Glutamatergic neuron (in vitro differentiated cells): ENCODE measurements at places on chromosomes 5 and 9.
A peak's percentile ranks its signal among the peaks of the same experiment; 100 is the strongest.

DNA sequence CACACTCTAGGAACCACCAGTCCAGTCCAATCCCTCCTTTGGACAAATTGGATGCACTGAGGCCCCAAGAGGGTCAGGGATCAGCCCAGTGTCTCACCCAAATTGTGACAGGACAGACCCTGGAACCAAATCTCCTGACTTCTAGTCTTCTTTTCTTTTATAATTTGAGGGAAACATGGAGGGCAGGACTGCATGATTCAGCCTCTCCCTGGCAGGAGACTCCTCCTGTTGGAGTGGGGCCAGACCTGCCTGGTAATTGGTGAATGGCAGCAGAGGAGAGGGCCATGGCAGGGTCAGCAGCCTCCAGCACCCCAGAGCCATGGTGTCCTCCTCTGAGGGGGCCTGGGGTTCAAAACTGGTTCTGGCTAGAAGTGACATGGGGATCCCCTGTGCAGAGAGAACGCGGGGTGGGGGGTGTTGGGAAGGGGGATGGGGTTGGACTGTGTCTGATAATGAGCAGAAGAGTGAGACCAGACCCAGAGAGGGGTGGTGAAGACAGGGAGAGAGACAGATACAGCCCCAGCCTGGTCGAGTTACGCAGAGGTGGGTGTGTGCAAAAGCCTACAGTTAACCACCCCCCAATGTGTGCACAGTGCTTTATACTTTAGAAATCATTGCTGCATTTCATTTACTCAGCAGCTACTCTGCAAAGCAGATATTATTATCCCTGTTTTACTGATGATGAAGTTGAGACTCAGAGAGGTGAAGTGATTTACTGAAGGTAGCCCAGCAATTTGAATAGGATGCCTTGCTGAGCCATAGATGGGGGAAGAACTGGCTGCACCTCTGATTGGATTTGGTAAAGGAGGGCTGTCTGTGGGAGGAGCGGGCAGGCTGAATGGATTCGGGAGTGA, 3.8 kb upstream of the SYNPO start:
- no peak for DNase-seq

GRCh38 chr5:78903353-78903752, 81.8 kb downstream of the ARSB start:
- DNase-seq, result no peak

GRCh38 chr9:108430655-108431054, 425.1 kb downstream of the ACTL7B start:
- no peak for DNase-seq

GRCh38 chr5:129616517-129616916, 131.4 kb upstream of the MINAR2 start:
- DNase-seq, result no peak

DNA sequence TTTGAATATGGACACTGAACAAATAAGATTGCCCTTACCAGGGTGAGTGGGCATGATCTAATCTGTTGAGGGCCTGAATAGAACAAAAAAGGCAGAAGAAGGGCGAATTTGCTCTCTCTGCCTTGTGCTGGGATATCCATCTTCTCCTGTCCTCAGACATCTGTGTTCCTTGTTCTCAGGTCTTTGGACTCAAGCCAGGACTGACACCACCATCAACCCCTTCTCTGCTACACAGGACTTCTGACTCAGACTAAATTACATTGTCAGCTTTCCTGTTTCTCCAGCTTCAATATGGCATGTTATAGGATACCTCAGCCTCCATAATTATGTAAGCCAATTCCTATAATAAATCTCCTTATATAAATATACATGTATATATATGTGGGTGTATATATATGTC, 40.8 kb upstream of the SLCO6A1 start:
- no peak for DNase-seq

DNA sequence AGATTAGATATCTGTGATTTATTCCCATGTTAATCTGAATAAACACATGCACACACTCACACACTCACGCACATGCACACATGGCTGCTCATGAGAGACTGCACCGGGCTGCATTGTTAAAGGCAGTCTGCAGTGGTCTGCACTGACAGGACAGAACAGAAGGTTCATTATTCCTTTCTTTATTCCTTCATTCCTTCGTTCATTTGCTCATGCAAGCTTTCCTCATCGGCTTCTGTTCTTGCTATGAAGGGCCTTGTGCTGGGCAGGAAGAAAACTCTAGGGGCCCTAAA, 41.4 kb upstream of the FSTL4 start:
- DNase-seq, result peak; percentile 35

DNA sequence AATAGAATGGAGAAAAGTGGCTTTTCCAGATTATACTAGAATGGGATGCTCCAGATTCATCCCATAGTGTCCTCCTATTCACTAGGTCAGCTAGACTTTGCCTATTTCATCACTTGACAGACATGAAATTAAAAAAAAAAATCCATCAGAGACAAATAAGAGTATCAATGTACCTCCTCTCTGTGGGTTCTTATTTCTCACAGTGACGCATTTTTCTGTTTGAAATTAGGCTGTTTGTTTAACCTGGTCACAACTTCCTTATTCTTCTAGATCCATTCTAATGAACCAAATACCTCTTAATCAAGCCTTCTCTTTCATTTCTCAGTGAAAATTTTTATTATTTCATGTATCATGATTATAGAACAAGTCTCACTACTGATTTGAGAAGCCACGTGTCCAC, 305.4 kb downstream of the SEMA5A start:
- DNase-seq, result no peak

DNA sequence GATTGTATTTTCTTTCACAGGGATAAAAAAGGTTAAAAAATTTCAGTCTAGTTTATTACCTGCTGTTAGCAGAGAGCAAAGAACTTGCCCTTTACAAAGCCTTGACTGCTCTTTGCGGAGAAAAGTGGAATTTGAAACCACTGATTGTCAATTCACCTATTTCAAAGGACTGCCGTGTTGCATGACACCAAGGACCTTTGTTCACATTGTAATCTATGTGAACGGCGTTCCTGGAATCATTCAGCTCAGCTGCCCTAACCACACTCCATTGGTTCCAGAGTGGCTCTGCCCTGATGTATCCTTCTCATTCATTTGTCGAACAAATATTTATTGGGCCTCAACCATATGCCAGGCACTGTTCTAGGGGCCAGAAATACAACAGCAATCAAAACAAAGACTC, 377.5 kb upstream of the RFX3 start:
- DNase-seq, result no peak

- no peak for DNase-seq
Measured at GRCh38 chr5:39274398-39275085, 55.2 kb upstream of the FYB1 start.

- no peak for DNase-seq
Measured at GRCh38 chr5:17241635-17242034, 24.2 kb downstream of the BASP1 start.

GRCh38 chr9:4144869-4145268, 155.0 kb downstream of the GLIS3 start:
- DNase-seq, result no peak

GRCh38 chr5:119243888-119244287, 111.9 kb upstream of the TNFAIP8 start:
- no peak for DNase-seq

- DNase-seq, result peak; percentile 61
Measured at GRCh38 chr5:154756009-154756867, 1.1 kb downstream of the LARP1 start.

DNA sequence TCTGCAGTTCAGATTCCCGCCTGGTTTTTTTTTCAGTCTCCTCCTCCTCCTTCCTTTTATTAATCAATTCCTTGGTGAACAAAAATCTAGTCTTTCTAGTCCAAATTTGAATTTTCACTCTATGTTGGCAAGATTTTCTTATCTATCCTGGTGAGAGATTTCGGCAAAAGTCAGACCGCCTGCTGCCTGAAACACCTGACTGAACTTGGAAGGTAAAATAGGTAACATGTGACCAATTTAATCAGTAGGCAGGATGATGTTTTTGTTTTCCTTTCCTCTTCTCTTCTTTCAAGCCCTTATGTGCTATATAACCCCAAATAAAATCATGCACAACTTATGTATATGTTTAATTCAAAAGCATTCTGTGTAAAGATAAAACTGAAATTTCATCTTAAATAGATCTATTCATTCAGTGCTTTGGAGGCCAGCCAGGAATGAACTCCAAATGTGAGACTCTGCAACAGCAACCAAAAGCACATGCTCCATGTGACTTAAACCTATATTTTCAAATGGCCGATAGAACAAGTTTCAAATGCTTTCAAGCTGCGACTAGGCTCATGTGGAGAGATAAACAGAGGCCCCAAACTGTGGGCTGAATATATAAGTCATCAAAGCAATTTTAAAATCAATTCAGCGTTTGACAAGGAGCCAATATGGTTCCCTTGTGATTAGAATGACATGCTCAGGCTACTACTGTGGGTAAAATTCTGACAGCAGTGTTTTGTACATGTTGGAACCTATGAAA, 100.4 kb upstream of the SEMA6A start:
- DNase-seq, result no peak

GRCh38 chr9:68708513-68708912, 3.5 kb downstream of the PIP5K1B start:
- DNase-seq, result no peak

- DNase-seq, result peak; percentile 57
Measured at GRCh38 chr5:172411484-172412072, 42.7 kb downstream of the SH3PXD2B start.

GRCh38 chr5:125085797-125086505, 339.5 kb upstream of the ZNF608 start:
- no peak for DNase-seq

- no peak for DNase-seq
Measured at GRCh38 chr9:73844135-73844534, 653.0 kb upstream of the RORB start.

GRCh38 chr9:99745085-99745484, 76.6 kb upstream of the NR4A3 start:
- no peak for DNase-seq

- DNase-seq, result no peak
Measured at GRCh38 chr5:84119252-84119651, 265.4 kb downstream of the EDIL3 start.

DNA sequence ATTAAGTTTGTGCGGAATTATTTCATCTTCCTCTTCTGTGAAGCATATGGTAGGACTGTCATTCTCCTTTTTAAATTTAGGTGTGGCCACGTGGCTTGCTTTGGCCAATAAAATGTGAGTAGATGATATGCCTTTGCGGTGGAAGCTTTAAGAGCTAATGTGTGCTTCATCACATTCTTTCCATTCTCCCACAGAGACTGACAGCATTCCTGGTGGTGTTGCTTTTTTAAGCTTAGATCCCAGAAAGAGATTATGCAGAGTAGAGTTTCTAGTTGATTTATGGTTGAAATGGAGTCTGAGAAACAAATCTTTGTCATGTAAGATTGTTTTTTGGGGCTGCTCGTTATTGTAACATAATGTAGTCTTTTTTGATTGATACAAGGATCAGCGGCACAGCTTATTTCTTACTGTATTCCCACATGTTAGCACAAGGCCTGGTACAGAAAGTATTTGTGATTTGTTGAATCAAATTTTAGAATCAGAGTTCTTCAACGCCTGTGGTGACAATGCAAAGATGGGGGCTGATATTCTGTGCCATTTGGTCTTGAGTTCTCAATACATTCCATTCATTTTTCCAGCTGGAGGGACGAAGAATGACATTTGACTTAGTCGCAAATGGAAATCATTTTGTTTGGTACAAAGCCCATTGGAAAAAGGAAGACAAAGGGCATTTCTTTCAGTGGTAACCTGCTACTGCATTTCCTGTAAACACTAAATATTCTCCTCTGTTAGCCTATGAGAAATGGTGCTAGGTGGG, 209.9 kb upstream of the VLDLR start:
- DNase-seq, result no peak

DNA sequence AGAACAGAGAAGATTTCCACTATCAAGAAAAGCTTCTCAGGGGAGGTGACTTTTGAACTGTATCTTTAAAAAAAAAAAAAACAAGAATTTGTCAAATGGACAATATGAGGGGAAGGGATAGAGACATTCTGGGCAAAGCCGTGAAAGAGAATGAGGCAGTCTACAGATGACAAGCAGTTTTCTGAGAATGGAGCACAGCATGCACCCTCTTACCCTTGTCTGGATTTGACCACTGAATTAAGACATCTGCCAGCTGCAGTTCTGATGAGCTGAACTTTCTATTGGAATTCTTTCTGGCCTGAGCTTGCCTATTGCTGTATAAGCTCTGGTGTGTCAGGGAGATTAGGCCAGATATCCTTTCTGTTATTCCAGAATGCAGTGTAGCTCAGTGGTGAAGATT, 10.3 kb upstream of the RANBP3L start:
- no peak for DNase-seq

DNA sequence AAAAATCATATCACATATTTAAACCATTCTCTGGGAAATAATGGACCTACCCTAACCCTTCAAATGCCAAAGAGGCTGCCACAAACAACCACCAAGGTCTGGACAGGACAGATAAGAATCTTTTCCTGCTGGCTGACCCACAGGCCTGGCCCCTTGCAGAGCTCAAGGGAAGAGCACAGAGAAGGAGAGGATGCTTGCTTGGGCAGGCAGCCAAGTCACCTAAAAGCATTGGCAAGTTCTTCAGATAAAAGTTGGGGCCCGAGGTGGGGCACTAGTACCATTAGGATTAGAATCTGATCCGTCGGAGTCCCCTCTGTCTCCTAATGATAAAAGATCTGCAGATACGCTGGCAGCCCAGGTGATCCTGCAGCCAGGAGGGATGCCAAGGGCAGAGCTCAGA, 176.6 kb downstream of the GABBR2 start:
- DNase-seq, result no peak

GRCh38 chr5:108083232-108083631, 298.7 kb downstream of the FBXL17 start:
- DNase-seq, result no peak

- no peak for DNase-seq
Measured at GRCh38 chr5:150496534-150496933, 11.4 kb upstream of the NDST1 start.

GRCh38 chr9:119903851-119904250, 534.6 kb upstream of the BRINP1 start:
- DNase-seq, result no peak

- DNase-seq, result no peak
Measured at GRCh38 chr5:24547132-24547531, 97.6 kb downstream of the CDH10 start.

DNA sequence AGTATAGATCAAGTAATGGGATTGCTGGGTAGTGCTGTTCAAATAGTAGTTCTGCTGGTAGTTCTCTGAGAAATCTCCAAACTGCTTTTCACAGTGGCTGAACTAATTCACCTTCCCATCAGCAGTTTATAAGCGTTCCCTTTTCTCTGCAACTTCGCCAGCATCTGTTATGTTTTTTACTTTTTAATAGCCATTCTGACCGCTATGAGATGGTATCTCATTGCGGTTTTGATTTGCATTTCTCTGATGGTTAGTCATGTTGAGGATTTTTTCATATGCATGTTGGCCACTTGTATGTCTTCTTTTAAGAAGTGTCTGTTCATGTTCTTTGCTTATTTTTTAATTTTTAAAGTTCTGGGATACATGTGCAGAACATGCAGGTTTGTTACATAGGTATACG, 279.2 kb upstream of the NREP start:
- DNase-seq, result no peak
